Daoy (cell line): ENCODE measurements at places on chromosomes 11 and 22. TPM values are rescaled to one million over a fixed set of nuclear protein-coding genes. Genes with fewer than 3 reads are reported as not detected.
A peak's percentile ranks its signal among the peaks of the same experiment; 100 is the strongest.

DNA sequence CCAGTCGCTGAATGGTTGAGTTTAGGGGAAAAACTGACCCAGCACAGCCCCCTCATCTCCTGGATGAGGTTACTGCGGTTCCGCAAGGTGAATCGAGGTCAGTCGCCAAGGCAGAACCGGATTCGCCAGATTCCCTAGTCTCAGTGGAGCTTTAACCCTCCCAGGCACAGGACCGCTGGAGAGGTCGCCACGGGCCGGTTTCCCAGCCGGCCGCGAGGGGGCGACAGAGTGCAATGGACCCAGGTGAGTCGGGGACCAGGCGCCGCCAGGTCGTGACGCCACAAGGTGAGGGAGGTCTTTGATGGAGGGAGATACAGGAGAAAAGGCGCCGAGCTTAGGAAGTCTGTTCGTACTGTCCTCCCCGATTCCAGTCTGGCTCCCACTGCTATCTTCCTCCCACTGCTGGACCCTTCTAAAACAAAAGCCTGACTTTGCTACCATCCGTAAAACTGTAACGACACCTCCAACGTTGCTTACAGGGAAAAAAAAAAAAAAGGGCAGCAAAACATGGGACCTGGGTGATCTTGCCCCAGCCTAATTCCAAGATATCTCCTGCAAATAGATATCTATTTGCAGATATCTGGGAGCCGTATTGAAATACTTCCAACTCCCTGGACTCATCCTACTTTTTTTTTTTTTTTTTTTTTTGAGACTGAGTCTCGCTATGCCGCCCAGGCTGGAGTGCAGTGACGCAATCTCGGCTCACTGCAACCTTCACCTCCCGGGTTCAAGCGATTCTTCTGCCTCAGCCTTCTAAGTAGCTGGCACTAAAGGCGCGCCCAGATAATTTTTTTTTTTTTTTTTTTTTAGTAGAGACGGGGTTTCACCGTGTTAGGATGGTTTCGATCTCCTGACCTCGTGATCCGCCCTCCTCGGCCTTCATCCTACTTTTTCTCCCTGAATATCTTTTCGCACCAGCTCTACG, 1.4 kb upstream of the GGA1 start:
- DNase-seq = peak; percentile 86

GRCh38 chr11:115471367-115471766, 32.8 kb downstream of the CADM1 start:
- DNase-seq = peak; percentile 34

DNA sequence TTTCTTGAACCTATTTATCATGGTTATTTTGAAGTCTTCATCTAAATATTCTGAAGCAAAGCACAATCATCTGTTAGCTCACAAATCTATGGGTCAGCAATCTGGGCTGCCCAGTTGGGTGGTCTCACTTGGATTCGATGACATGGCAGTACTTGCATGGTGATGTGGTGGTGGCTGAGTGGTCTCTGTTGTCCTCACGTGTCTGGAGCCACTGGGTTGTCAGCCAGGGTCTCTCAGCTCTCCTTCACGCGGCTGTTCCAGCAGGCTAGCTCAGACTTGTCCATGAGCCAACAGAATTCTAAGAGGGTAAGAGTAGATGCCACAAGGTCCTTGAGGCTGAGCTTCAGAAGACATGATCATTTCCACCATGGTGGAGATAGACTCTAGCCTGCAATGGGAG, 66.4 kb upstream of the KCNQ1OT1 start:
- no peak for DNase-seq

GRCh38 chr22:37674951-37675929, at the start of gene LGALS1:
TSS of gene LGALS1 (plus strand) at chr22:37675636. CDS start at chr22:37675703, 67 bp downstream.
- peak; percentile 97 for DNase-seq

The TREH gene
- not detected in 2 replicates for total RNA-seq
